ENCODE measurements at places on chromosomes 2 and 18.

GRCh38 chr18:36942264-36942663 lies 113.3 kb downstream of the KIAA1328 start:
- DNase-seq = peak; percentile 11

DNA sequence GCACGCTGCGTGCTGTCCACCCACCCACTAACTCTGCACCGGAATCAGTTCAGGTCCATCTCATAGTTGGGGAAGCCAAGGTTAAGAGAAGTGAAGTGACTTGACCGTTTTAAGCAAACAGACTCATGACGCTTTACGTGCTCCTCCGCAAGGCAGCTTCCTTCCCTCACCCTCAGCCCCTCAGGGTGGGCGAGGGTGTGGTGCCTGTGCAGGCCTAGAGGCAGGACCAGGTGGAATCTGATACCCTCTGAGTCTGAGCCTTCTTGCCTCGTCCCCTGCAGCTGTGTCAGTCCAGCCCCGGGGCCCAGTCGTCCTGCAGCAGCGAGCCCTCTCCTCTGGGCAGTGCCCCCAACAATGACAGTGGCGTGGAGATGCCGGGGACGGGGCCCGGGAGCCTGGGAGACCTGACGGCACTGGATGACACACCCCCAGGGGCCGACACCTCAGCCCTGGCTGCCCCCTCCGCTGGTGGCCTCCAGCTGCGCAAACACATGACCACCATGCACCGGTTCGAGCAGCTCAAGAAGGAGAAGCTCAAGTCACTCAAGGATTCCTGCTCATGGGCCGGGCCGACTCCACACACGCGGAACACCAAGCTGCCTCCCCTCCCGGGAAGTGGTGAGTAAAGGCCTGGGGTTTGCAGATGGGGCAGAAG lies 250.5 kb downstream of the GLI2 start:
- DNase-seq = no peak

DNA sequence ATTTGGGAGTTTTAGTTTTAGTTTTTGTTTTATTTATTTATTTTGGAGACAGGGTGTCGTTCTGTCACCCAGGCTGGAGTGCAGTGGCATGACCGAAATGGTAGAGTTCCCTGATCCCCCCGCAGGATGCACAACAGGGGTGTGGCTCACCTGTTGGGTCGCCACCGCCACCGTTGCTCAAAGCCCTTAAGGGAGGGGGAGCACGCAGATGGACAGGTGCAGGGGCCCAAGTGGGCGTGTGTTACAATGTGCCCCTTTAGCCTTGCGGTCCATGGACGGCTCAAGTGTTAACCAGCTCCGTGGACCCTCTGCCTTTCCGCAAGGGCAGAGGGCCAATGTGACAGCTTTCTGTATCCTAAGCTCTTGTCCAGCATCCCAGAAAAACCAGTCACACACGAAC lies 61.4 kb upstream of the REL start:
- DNase-seq = no peak

DNA sequence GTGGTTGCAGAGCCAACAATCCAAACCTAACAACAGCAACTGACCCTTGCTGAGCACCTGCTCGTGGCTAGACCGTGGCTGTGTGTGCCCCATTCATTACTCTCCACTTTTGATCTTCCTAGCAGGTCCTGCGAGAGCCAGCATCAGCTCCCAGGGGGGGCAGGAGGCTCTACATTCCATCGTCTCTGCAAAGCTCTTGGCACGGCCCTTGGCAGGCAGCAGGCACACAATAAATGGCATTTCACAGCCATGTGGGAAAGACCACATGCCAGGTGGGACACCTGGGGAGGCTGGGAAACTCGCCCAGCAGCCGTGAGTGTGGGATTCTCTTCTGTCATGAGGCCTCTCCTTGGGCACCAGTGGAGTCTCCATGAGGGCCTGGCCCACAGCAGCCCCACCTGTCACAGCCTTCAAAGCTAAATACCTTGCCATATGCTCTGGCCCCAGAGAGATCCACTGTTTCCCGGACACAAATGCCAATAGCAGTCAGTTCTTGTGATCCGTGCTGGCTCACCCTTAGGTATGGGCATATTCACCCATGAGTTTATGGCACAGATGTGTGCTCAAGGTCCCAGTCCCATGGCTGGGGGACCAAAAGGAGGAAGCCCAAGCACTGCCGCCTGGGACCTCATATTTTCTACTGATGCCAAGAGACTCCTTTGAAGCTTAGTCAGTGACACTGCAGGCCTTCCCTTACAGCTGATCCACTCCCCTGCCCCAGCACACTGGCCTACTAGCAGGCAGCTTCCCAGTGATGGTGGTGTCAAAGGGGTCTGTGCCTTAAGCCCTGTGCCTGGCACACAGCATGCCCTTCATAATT lies 6.8 kb upstream of the TEX51 start:
- DNase-seq = no peak

- DNase-seq = no peak
Observed at GRCh38 chr2:219632760-219633105, 5.3 kb downstream of the SLC4A3 start.

- DNase-seq = no peak
Observed at GRCh38 chr18:11845654-11846053, 5.6 kb upstream of the CHMP1B start.

DNA sequence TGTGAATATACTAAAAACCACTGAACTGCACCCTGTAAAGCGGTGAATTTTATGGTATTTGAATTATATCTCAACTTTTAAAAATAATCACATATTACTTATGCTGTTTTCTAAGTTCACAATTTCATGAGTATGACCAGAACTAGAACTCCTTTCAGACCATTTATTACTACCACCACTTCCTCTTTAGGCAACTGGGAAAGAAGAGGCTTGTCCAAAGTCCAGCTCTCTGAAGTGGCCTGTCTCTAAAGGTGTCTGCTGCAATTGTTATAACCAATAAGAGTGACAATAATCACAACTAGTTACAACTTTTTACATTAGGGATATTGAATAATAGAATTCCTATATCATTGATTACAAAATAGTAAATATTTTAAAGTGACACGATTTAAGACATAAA lies 267.9 kb upstream of the PIK3C3 start:
- no peak for DNase-seq

GRCh38 chr18:35059280-35059927 lies 18.2 kb downstream of the MAPRE2 start:
- DNase-seq = no peak

GRCh38 chr2:108364676-108365297 lies 13.0 kb upstream of the SULT1C4 start:
- DNase-seq = no peak

GRCh38 chr2:137049518-137049917 lies 284.2 kb downstream of the THSD7B start:
- DNase-seq = no peak

- no peak for DNase-seq
Observed at GRCh38 chr2:98093611-98094010, 6.6 kb downstream of the VWA3B start.

DNA sequence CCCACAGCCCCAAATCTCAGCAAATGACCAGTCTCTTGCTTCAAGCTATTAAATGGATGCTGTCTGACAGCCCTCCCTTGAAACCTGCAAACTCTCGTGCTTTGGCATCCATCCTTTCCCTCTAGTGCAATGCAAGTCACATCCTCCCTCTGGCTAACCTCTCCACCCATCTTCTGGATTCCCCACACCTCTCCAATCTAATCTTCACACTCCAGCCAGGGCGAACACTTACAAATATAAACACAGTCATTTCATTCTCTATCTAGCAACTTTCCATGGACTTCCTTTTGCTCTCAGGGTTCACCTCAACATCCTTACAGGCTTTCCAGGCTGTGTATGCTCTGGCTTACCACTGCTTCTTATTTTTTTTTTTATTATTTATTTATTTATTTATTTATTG lies 10.1 kb upstream of the NARS1 start:
- no peak for DNase-seq

DNA sequence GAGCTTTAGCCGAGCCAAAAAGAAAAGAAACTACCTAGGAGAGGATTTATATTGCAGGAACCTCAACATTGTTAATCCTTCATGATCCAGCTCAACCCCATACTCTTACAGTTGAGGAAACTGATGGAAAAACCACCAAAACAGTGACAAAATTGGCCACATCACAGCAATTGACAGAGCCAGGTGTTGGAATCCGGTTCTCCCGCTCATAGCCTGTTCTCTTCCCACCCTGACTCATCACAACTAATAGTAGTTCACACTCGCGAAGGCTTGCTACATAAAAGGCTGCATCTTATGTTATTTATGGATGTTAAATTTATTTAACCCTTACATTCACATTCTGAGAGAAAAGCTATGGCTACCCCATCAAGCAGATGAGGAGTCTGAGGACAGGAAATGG lies 33.7 kb downstream of the SLC9A4 start:
- no peak for DNase-seq

- DNase-seq = no peak
Observed at GRCh38 chr2:165070076-165070475, 114.8 kb upstream of the SLC38A11 start.

DNA sequence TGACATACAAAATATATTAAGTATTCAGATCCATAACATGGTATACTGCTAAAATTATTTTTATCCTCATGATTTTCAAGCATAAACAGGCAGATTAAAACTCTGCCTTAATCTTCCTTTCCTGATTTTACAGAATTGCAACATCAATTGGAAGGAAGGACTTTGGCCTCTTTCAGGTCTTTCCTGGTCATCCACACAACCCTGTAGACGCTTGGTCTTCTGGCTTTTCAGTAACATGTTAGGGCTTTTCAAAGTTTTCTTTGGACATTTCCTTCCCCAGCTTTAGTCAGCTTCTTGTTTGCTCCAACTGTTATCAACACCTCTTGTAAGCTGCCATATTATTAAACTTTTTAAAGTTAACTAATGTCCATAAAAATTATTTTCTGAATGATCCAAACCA lies 1364.9 kb upstream of the NRXN1 start:
- DNase-seq = no peak

GRCh38 chr2:240993446-240994170 lies 4.8 kb upstream of the SNED1 start:
- no peak for DNase-seq

DNA sequence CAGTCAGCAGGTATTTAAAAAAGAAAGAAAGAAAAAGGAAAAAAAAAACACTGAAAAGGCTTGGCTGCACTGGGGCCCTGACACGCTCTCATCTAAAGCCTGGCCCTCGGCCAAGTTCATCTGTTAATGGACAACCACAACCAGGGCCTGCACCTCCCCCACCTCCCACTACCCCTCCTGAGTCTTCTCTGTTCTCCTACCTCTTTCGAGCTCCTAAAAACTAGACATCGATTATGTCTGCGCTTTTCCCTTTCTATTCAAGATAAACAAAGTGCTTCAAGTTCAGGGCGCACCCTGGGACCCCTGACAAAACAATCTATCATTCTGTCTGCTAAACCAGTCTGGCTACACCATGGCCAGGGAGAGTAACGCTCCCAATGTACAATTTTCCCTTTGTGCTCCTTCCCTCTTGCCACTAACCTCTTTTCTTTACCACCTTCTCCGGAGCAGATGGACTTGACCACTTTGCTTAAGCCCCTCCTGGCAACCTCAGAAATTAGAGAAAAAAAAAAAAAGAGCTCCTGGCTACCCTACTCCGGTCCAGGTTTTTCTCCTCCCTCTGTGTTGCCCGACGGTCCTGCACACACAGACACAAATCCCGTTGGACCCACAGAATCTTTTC lies 22.7 kb downstream of the BCL11A start:
- peak; percentile 53 for DNase-seq

DNA sequence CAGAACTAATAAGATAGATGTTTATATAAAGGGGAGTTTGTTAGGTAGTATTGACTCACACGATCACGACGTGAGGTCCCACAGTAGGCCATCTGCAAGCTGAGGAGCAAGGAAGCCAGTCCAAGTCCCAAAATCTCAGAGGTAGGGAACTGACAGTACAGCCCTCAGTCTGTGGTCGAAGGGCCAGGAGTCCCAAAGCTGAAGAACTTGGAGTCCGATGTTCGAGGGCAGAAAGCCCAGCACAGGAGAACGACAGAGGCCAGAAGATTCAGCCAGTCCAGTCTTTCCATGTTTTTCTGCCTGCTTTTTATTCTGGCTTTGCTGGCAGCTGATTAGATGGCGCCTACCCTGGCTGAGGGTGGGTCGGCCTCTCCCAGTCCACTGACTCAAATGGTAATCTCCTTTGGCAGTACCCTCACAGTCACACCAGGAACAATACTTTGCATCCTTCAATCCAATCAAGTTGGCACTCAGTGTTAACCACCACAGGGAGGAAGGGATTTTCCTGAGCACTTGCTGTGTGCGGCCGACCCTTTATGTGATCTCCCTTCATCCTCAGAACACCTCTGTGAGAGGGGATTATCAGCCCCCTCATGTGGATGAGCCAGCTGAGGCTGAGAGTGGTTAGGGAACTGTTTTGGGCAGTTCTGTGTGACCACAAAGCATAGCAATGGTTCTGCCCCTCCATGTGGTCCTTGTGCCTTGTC lies 78.3 kb downstream of the RNF144A start:
- no peak for DNase-seq

GRCh38 chr2:120937686-120938044 lies 202.0 kb downstream of the GLI2 start:
- no peak for DNase-seq

- DNase-seq = no peak
Observed at GRCh38 chr2:109623923-109624322, 9.8 kb downstream of the SOWAHC start.

DNA sequence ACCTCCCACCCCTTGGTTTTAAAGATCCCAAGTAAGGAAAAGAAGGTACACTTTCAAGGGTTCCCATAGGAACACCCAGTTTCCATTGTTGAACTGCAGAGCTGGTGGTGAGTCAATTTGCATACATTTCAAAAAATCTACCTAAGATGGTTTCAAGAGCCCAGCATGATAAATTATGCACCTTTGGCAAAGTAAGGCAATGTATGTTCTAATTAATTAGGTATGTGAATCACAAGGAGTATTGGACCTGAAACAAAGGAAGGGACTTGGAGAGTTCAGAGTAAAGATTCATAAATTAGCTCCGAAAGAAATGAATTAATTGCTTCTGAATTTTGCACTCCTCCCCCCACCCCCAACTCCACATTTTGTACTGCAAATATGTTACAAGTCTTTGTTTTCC lies 459.7 kb downstream of the LRATD1 start:
- DNase-seq = no peak

GRCh38 chr2:111168528-111169239 lies 48.0 kb downstream of the BCL2L11 start:
- DNase-seq = no peak

DNA sequence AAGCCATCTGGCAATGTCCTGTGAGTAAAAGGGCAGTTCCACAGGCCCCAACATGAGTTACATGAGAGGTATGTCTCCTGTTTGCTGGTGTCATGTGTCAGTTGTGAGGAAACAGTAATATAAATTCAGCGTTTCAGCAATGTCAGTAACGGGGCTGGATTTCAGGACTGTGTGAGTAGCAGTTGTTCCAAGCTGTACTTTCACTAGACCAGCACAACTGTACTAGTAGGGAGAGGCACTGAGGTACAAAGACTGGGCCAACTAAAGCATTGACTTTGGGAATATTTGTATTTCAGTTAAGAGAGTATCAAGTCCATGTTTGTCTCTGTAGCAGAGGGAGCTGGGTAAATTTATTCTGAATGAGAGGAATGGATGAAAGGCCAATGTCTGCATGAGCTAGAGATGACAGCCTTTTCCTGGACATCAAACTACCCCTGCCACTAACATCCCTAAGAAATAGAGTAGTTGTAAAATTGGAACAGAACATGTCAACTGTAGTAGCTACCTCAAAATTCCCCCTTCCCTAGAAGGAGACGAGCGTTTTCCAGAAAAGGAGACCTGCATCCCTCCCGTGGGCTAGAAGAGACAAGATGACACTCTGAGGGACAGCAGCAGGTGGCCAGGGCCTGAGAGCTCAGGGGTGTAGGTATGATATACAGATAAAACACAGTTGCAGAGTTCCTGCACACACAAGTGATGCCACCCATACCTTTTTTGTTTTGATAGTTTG lies 24.4 kb downstream of the EIF4E2 start:
- no peak for DNase-seq

GRCh38 chr2:30392097-30392496 lies 54.9 kb upstream of the LCLAT1 start:
- DNase-seq = no peak
